ENCODE measurements at places on chromosomes 6 and 20. TPM values are rescaled to one million over a fixed set of nuclear protein-coding genes. Genes with fewer than 3 reads are reported as not detected.

- no peak for DNase-seq
These were observed 125.0 kb downstream of the ZDHHC14 start for GRCh38 chr6:157505912-157506491.

DNA sequence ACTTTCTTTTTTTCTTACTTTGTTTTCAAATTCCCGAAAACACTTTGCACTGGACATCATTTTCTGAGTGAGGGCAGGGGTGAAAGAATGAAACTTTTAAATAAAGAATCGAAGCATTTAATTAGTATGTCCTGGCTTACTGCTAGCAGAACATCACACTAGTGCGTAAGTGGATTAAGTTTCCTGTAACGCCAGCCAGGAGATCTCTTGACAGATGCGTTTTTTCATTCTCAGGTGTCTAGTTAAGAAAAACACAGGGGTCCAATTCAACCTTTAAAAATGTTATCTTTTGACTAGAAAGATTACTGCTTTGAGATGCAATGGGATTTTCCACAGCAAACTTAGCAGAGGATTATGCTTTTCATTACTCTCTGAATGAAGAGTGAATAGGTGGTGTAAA is 858.8 kb upstream of the EPHA7 start:
- DNase-seq = no peak

DNA sequence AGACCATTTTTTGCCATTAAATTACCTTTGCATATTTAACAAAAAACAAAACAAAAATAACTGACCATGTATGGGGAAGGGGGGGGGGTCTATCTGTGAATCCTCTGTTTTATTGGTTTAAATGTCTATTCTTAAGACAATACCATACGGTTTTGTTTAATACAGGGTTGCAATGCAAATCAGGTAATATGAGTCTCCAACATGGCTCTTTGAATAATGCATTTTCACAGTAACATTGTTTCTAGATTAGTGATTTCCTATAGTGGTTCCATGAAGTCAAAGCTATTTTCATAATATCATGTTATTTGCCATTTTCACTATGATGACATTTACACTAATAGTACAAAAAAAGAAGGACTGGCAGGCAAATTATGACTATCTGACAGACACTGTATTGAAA is 64.7 kb upstream of the LYRM2 start:
- DNase-seq = no peak

Gene SAPCD1
- not detected for total RNA-seq

GRCh38 chr20:10253780-10254179 is 35.1 kb downstream of the SNAP25 start:
- DNase-seq = no peak

DNA sequence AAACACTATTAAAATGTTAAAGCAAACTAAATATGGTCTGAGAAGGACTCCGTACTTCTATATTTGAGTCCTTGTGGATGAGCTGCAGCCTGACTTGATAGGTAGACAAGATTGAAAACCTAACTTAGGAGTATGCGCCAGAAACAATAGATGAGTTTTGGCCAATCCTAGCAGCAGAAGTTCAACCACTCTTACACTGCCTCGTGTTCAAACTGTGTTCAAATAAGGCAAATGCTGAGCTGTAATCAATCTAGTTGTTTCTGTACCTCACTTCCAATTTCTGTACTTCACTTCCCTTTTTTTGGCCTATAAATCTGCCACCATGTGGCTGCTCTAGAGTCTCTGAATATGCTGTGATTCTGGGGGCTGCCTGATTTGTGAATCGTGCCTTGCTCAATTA is 13.2 kb upstream of the SERINC1 start:
- no peak for DNase-seq

DNA sequence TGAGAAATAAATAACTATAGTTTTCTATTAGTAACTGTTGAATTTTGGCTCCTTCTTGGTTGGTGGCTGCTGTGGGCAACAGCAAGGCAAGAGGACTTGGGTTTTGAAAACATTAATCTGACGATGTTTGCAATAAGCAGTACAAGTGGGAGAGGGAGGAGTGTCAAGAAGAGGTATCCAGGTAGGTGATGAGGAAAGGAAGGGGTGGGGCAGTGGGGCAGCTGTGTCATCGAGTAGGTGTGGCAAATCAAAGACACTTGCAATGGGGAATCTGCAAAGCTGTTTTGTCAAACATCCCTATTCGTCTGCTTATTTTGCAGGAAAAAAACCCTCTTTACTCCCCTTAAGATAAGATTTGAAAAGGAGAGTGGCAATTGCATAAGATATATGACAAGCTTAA is 171.9 kb upstream of the MAP3K7 start:
- DNase-seq = no peak

DNA sequence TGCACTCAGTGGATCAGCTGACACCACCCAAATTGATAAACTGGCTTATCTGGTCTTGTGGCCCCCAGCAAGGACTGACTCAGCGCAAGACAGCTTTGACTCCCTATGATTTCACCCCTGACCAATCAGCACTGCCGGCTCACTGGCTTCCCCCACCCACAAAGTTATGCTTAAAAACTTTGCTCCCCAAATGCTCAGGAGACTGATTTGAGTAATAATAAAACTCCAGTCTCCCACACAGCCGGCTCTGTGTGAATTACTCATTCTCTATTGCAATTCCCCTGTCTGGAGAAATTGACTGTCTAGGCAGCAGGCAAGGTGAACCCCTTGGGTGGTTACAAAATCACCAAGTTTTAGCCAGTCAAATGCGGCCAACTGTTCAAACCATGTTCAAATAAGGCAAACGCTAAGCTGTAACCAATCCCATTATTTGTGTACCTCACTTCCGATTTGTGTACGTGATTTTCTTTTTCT is 32.5 kb downstream of the SLC22A2 start:
- DNase-seq = no peak

GRCh38 chr20:16828666-16829305 is 80.6 kb downstream of the OTOR start:
- no peak for DNase-seq

DNA sequence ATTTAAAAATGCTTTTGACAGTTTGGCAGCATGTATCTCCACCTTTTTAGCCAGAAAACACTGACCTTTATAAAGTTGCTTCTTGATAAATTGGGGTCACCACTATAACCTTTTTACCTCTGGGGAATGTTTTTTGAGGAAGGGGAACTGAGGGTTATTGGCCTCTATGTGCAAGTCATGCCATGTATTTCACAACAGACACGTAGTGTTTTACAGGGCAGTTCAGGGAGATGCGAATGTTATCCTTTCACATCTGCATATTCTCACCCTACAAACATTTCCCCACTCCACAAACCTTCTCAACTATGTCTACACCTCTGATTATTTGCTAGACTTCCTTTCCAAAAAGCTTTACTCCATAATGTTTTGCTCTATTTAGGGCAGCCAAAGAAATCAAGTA is 17.0 kb upstream of the SLA2 start:
- no peak for DNase-seq

Gene PDYN
- total RNA-seq = not detected

GRCh38 chr6:88455317-88455716 is 289.2 kb upstream of the CNR1 start:
- no peak for DNase-seq

GRCh38 chr20:45826381-45827019 is 612 bp downstream of the TNNC2 start:
- peak; percentile 41 for DNase-seq

Gene GUCA1A
- 0.83 TPM for total RNA-seq

DNA sequence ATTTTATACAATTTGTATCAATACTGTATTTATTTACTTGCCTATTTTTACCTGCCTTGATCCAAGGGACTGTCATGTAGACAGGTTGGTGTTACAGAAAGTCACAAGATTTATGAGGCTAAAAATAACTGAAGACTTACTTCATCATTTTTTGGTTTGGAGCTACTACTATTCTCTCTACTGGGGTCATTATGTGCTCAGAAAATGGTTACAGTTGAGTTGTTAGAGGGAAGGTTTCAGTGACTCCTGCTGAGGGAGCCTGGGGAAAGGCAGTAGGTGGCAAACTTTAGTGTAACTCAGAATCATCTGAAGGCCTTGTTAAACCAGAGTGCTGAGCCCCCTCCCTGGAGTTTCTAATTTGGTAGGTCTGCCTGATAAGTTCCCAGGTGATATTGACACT is 118.8 kb downstream of the TINAG start:
- DNase-seq = no peak

GRCh38 chr6:6752129-6752528 is 163.6 kb downstream of the LY86 start:
- no peak for DNase-seq

Gene RUNX2
- total RNA-seq = 1.8 TPM

DNA sequence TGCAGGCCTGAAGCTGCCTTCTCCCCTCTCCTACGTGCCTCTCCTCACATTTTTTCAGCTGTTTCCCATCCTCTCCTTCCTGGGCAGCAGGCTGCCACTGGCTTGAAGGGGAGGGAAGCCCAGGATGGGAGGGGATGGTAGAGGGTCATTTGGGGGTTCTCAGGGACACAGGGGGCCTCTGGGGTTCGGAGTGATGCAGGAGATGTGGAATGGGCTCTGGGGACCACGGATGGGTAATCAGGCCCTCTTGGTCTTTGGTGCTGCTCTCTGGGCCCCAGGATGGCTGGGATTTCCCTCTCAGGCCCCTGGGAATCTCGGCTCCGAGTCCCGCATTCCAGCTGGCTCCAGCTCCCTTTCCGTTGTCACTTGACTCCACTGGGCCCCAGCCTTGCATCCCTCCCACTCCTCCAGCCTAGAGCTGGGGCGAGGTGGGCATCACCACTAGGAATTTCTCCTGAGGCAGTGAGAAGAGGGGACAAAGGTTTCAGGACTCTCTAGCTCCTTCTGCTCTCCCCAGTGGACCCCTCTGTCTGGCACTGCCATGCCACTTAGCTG is 2.0 kb upstream of the DDR1 start:
- DNase-seq = no peak

DNA sequence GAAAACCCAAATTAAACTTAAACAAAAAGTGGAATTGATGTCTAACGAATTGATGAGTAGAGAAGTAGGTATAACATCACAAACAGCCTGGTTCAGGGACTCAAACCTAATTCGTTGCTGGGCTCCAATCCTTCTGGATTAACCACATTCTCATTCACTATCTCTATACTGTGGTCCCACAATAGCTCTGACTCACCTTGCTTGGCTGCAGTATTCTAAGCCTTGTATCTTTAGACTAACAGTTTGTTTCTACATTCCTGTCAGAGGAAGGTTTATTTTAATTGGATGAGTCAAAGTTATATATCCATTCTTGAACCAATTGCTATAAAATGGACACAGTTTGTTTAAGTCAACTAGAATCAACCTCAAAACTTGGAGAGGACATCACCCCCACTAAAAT is 530.5 kb upstream of the PTCHD4 start:
- DNase-seq = no peak

DNA sequence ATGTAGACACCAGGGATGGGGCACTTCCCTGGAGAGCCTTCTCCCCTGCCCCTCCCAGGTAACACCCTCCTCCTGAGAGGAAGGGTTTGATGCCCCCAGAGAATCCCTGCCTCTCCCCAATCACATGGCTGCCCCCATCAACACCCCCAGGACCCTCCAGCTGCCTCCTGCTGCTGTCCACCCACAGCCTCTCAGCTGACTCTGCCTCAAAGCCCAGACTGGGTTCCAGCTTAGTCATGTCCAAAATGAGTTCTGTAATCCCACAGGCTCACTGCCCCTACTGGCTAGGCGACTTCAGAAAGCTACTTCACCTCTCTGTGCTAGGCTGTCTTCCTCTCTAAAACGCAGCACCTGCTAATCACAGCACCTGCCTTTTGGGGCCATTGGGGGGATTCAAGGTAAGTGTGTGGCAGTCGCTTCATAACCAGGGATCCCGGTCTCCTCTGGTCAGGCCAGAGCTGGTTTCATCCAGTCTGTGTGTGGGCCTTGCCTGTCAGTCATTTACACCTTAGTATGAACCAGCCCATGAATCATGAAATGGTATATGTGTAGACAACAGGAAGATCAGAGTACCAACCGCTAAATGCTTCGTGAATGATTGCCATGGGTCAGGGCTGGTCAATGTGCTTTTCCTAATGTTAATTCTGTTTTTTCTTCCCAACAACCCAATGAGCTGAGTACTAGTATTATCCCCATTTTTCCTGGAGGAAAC is 40.4 kb downstream of the TFEB start:
- no peak for DNase-seq

Gene SLC22A16
- total RNA-seq = 10.8 TPM

Gene LPA
- total RNA-seq = 0.62 TPM

DNA sequence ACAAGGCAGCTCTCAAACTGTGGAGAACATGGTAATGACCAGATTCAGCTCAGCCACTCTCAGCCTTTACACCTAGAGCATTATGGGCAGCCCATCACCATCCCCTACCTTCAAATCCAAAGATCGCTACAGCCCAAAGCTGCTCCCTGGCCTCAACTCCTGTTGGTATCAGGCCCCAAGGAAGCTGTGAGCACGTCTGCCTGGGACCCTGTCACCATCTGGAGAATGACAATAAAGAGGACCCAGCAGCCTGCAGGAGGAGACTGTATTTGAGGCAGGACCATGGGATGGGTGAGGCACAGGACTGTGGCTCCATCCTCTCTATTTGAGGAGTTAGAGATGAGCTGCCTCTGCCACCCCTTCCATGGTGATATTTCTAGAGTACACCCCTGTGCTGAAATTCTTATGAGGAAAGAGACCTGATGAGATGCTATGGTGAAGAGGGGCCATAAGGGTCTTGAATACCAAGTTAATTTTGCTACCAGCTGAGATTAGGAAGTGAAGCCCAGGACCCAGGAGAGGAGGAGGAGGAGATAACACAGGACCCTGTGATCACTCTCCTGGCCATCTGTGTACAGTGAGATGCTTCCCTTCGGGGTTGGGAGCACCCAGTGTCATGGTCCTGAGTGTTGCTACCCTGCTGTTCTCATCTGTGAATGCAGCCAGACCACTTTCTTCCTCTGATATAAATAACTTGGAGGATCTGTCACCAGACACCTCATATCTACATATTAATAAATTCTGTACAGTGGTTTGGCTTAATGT is 19.6 kb upstream of the MICB start:
- DNase-seq = no peak

Gene C20orf202
- 0.73 TPM for total RNA-seq

GRCh38 chr6:37077905-37078296 is 72.4 kb downstream of the FGD2 start:
- DNase-seq = peak; percentile 92

GRCh38 chr20:49669601-49670189 is 44.0 kb downstream of the B4GALT5 start:
- no peak for DNase-seq

All from uterus (tissue), 4 donors.